H9 (cell line): ENCODE measurements at places on chromosomes 13 and 19. TPM values are rescaled to one million over a fixed set of nuclear protein-coding genes. Genes with fewer than 3 reads are reported as not detected.

- H3K36me3 ChIP-seq: no peaks in the 10 kb centered on the region
- no peak overlapping the region for H3K27ac ChIP-seq
- H3K27me3 ChIP-seq: peaks cover 2% of the 10 kb centered on the region; the same call in 1 of the 2 replicates
- peak; percentile 99 for DNase-seq
Measured at GRCh38 chr19:15452111-15453047, 2.6 kb upstream of the WIZ start.

The HCN2 gene
- total RNA-seq: 3.7 and 4.1 TPM in 2 replicates

- no peak overlapping the region for H3K27ac ChIP-seq
- H3K4me1 ChIP-seq: no peaks in the 10 kb centered on the region
- peaks cover 71% of the 10 kb centered on the region for H3K36me3 ChIP-seq
Measured at GRCh38 chr19:35722461-35722860, 4.7 kb downstream of the KMT2B start.

DNA sequence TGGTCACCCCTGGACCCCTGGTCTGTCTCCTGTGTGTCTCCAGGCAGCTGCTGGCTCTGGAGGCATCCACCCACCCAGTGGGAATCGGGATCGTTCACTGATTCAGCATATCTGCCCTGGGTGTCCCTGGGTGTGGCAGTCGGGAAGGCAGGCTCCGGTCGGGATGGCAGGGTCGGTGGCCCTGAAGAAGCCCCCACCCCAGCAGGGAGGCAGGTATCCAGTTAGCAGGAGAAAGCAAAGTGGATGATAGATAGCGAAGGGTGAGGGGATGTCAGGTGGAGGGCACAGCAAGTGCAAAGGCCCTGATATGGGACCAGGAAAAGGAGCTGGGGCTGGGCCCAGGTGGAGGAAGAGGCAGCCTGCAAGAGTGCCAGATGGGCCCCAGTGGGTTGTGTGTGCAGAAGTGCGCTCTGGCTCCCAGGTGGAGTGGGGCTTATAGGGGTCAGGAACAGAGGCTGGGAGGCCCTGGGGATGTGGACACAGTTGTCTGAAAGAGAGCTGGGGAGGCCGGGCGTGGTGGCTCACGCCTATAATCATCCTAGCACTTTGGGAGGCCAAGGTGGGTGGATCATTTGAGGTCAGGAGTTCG is 2.3 kb downstream of the SSBP4 start:
- H3K4me3 ChIP-seq: no peak overlapping the region
- no peak for DNase-seq
- H3K27ac ChIP-seq: no peak overlapping the region
- H3K36me3 ChIP-seq: 0 out of 2 replicates have a peak, but pooled peaks cover 5% of the 10 kb centered on the region
- H3K27me3 ChIP-seq: no peaks in the 10 kb centered on the region; the same call in 1 of the 2 replicates
- H3K4me1 ChIP-seq: peaks cover 8% of the 10 kb centered on the region; the same call in 1 of the 2 replicates

GRCh38 chr13:99976575-99976974 is 5.0 kb upstream of the ZIC5 start:
- no peak overlapping the region for H3K4me3 ChIP-seq
- no peak for DNase-seq
- no peaks in the 10 kb centered on the region for H3K36me3 ChIP-seq
- peaks cover 10% of the 10 kb centered on the region; the same call in 1 of the 2 replicates for H3K4me1 ChIP-seq

DNA sequence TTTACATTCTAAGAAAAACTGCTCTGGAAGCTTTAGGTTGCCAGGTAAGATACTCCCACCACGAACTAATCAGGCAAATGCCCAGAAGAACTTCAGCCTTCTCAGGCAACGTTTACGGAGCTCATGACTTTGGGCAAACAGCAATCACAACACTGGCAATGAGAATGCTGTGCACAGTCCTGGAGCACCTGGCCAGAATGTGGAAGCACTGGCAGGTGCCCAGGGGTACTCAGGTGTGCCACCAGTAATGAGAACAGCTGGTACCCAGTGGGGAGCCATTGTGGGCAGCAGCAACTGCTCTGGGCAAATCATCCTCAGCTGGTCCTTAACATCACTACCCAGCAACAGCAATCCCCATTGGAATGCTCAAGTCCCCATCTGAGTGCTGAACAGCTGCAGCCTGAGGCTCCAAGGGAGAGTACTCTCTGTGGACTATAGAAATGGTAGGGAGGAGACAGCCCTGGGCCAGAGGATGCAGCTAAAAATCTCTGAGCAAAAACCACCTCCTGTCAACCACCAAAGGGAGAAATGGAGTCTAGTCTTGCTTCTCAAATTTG is 210.0 kb downstream of the FOXO1 start:
- no peaks in the 10 kb centered on the region for H3K36me3 ChIP-seq
- H3K4me1 ChIP-seq: no peaks in the 10 kb centered on the region
- no peak for DNase-seq
- H3K27ac ChIP-seq: no peak overlapping the region

The C19orf81 gene
- 9.6 and 11.0 TPM in 2 replicates for total RNA-seq

The KCNN4 gene
- 0.26 TPM in 1 of 2 replicates, not detected in the other for total RNA-seq

DNA sequence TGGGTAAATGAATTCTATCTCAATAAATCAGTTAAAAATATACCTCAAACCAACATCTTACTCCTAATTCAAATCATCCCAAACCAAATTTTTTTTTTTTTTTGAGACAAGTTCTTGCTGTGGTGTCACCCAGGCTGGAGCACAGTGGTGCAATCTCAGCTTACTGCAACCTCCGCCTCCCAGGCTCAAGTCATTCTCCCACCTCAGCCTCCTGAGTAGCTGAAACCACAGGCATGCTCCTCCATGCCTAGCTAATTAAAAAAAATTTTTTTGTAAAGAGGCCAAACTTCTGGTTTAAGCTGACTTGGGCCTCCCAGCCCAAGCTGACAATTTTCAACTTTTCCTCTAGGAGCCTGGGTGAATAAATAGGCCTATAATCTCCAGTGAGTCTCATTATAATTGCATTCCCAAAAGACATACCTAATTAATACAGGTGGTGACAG is 22.1 kb upstream of the OLFM2 start:
- H3K27ac ChIP-seq: no peak overlapping the region
- DNase-seq: no peak
- H3K27me3 ChIP-seq: no peaks in the 10 kb centered on the region
- no peak overlapping the region for H3K4me3 ChIP-seq
